GM23338 (cell line): ENCODE measurements at places on chromosomes 5 and 9.

- no peak for DNase-seq
- H3K4me1 ChIP-seq = peaks cover 3% of the 10 kb centered on the region; the same call in 1 of the 2 replicates
- no peak overlapping the region for H3K4me3 ChIP-seq
- no peaks in the 10 kb centered on the region for H3K27me3 ChIP-seq
Measured at GRCh38 chr5:88924330-88924657, 41.3 kb upstream of the MEF2C start.

DNA sequence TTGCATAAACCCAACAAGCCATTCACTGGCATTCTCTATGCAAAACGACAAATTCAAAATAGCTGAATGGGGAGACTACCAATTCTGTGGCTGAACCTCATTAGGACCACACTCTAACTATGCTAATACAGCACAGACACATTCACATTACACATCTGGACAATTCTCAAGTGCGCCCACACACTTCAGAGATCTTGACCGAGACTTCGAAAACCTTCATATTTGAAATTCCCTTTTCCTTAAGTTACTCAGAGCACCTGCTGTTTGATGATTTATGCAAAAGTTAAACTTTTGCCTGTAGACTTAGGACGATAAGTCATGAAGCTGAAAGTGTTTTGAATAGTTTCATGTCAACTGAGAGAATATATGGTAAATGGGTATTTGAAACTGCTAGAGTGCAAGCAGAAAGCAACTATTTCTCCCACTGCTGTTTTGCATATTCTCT lies 111.9 kb downstream of the FBN2 start:
- H3K4me3 ChIP-seq = no peak overlapping the region
- DNase-seq = no peak
- no peaks in the 10 kb centered on the region for H3K36me3 ChIP-seq
- H3K27me3 ChIP-seq = no peaks in the 10 kb centered on the region

DNA sequence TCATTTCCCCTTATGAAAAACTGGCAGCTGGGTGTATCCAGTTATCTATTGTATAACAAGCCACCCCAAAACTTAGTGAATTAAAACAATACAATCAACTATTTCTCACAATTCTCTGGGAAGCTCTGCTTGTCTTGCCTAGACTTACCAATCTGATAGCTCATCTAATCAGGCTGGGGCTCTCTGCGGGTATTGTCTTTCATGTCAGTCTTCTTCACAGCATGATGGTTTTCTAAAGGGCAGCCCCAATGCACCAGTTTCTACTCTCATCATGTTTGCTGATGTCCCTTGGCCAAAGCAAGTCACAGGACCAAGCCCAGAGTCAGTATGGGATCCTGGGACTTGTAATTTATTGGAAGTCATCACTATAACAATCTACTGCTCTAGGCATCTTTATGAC lies 433.5 kb downstream of the KIAA0825 start:
- H3K4me1 ChIP-seq = peaks cover 18% of the 10 kb centered on the region; the same call in 1 of the 2 replicates
- H3K36me3 ChIP-seq = no peaks in the 10 kb centered on the region
- DNase-seq = peak; percentile 23
- no peak overlapping the region for H3K27ac ChIP-seq

DNA sequence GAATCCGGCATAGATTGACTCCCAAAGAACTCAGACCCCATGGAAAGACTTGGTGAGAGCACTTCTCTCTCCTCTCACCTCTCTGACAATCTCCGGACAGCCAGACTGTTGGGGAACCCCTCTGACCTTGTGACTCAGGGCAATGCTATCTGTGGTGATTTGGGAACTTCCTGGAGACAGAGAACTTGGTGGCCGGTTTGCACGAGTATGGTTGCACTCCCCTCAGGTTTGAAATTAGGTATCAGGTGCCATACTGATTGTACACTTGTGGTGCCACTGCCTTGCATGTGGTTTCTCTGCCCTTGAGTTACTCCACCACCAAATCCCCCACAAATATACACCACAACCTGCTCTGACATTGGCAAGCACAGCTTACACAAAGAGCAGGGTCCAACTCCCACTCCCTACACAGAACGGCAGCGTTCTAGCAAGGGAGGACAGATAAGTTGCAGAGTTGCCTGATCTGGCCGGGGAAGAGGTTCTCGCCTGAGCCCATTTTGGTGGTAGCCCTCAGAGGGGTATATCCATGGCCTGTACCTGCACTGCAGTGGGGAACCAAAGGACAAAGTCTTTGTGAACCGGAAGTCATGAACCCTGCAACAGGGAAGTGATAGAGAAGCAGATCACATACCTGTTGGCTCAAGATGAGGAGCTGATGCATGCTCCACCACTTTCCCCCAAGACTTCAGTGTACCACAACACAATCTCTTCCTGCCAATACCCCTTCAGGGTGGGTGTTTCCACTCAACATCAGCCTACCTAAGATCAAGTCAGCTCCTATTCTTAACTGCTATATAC lies 255.1 kb downstream of the MCTP1 start:
- DNase-seq = no peak
- no peak overlapping the region for H3K4me3 ChIP-seq
- H3K36me3 ChIP-seq = no peaks in the 10 kb centered on the region

- no peak overlapping the region for H3K4me3 ChIP-seq
- H3K4me1 ChIP-seq = peaks cover 4% of the 10 kb centered on the region
- peak overlapping the region; percentile 79 for H3K27ac ChIP-seq
- H3K36me3 ChIP-seq = peaks cover 13% of the 10 kb centered on the region; the same call in 1 of the 2 replicates
- peak; percentile 80 for DNase-seq
- H3K27me3 ChIP-seq = no peaks in the 10 kb centered on the region
Measured at GRCh38 chr5:112995764-112996618, 19.4 kb downstream of the DCP2 start.

GRCh38 chr9:126860077-126860756 lies at the start of gene ZBTB34:
Gene ZBTB34 (plus strand): TSS chr9:126860639. CDS start chr9:126879400, 18,761 bp downstream.
- H3K36me3 ChIP-seq = peaks cover 4% of the 10 kb centered on the region; the same call in 1 of the 2 replicates
- peak within 1 kb of the TSS; percentile 79 for H3K4me3 ChIP-seq
- H3K27me3 ChIP-seq = no peaks in the 10 kb centered on the region
- peak within 1 kb of the TSS; percentile 35; the same call in 1 of the 2 replicates for H3K27ac ChIP-seq
- peaks cover 23% of the 10 kb centered on the region for H3K4me1 ChIP-seq

DNA sequence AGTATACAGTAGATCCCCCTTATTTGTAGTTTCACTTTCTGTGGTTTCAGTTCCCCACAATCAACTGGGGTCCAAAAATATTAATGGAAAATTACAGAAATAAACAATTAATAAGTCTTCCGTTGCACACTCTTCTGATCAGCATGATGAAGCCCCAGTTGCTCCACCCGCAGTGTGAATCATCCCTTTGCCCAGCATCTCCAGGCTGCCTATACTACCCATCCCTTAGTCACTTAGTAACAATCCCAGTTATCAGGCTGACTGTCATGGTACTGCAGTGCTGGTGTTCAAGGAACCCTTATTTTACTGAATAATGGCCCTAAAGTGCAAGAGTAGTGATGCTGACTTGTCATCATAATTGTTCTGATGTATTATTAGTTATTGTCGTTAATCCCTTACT lies 28.9 kb downstream of the SHC3 start:
- H3K27ac ChIP-seq = no peak overlapping the region
- no peaks in the 10 kb centered on the region for H3K36me3 ChIP-seq
- no peak for DNase-seq

- H3K36me3 ChIP-seq = no peaks in the 10 kb centered on the region
- H3K27ac ChIP-seq = no peak overlapping the region
- no peaks in the 10 kb centered on the region for H3K27me3 ChIP-seq
- no peak for DNase-seq
Measured at GRCh38 chr9:126985870-126986498, 71.4 kb downstream of the RALGPS1 start.

DNA sequence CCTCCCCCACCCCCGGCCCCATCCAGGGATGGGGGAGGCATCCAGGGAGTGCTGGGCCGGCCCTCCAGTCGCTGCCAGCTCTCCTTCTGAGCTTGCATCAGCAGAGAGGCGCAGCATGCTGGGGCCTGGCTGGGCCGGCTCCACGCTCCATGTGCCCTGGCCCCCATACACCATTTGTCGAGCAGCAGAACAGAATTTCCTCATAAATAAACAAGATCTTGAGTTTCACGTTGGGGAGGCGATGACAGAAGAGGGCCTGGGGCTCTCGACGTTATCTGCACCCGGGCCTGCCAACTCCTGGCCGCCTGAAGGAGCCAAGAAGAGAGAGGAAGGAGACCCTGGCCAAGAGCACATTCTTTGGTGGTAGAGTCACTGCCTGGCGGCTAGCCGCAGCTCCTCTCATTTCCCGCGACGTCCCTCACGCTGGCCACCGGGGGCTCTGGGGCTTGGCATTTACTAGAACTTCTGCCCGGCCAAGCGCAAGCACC lies 177.0 kb downstream of the FGF18 start:
- no peaks in the 10 kb centered on the region for H3K27me3 ChIP-seq
- H3K27ac ChIP-seq = no peak overlapping the region
- H3K4me3 ChIP-seq = no peak overlapping the region
- no peaks in the 10 kb centered on the region for H3K36me3 ChIP-seq
- peak; percentile 79 for DNase-seq

DNA sequence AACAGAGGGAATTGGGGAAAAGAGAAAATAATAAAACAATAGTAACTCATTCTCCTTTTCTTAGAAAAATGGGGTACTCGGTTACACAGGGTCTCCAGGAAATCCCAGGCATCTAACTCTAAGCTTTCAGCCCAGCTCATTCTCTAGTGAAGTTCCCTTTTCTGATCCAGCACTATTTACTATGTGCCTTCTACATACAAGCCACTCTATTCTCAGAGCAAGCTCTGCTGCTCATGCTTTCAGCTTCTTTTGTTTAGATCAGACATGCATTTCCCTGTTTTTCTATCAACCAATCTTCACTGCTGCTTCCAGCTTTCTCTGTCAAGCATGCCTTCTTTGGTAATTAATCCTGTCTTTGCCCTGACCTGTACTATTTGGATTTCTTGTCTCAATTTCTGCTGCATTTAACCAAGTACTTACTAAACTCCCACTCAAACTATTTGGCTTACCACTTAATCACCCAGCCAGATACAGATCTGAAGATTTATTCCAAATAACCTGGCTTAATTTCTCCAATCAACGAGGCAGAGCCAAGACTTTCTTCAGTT lies 25.3 kb downstream of the OSMR start:
- H3K4me1 ChIP-seq = peaks cover 12% of the 10 kb centered on the region
- no peak overlapping the region for H3K27ac ChIP-seq

DNA sequence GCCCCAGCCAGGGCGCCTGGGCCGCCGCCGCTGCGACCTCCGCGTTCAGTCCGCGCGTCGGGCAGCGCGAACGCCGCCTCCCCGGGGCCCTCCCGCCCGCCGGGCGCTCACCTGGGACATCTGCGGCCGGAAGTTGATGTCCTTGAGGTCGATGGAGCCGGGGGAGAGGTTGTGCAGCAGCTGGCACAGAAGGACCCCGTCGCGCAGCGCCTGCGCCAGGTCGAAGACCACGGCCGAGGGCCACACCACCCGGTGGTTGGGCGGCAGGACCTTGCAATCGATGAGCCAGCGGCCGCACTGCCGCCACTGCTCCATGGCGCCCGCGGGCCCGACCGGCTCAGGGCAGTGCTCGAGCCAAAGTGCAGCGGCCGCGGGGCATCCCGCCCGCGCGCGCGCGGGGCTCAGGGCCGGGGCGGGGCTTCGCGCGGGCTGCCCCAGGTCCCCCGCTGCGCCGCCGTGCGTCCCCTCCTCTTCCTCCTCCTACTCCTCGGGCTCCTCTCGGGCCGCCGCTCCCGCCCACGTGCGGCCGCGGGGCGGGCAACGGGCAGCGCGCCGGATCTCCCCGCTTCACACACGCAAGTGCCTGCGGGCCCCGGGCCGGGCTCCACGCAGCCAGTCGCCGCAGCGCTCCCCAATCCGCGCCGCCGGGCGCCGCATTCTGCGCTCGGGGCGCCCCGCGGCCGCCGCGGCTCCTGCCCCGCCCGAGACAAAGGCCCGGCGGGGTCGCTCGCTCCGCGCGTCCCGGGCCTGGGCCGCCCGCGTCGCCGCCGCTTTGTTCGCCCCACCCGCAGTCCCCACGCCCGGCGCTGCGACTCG lies at the start of gene VAV2:
Gene VAV2 (minus strand): TSS at position 361 of the 816 bp plus-strand sequence. CDS start 46 bp downstream, at position 315.
- H3K4me1 ChIP-seq = peaks cover 17% of the 10 kb centered on the region; the same call in 1 of the 2 replicates
- H3K27me3 ChIP-seq = no peaks in the 10 kb centered on the region
- peak; percentile 64 for DNase-seq
- H3K4me3 ChIP-seq = peak within 1 kb of the TSS; percentile 91
- no peaks in the 10 kb centered on the region for H3K36me3 ChIP-seq

DNA sequence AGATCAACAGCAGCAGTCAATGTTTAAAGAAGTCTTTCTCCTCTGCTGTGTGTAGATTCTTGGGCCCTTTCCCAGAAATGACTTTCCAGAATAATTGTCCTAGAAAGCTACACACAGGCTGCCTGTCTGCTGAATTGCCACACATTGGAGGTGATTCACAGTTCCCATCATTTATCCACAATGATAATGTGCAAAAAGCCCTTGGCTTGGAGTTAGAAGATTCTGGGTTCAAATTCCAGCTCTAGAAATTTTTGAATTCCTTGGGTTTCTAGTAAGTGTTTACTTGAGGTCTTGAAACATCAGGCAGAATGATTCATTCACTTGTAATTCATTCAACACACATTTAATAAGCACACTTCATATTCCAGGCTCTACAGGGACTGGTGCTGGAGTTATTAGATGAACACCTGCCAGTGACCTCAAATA lies 28.6 kb upstream of the EPB41L4B start:
- H3K36me3 ChIP-seq = no peaks in the 10 kb centered on the region
- H3K27me3 ChIP-seq = no peaks in the 10 kb centered on the region
- H3K4me3 ChIP-seq = no peak overlapping the region
- DNase-seq = no peak
- H3K27ac ChIP-seq = no peak overlapping the region

DNA sequence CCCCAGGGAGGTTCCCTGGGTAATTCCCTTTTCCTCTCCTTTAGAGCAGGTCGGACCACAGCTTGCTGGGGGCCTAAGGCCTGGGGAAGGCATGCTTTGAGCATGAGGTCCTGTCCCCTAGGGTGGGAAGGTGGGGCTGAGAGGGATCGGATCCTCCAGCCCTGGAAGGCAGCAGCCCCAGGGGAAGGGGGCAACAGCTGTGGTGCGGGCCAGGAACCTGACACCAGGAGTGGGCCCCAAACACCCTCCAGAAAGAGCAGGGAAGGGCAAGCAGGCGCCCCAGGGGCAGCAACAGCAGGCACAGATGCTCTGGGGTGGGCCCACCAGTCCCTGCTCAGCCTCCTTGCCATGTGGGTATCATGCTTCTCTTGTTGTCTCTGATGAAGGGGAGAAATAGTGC lies 3.2 kb upstream of the CORO2A start:
- no peaks in the 10 kb centered on the region for H3K27me3 ChIP-seq
- no peaks in the 10 kb centered on the region for H3K36me3 ChIP-seq
- no peak for DNase-seq
- peaks cover 29% of the 10 kb centered on the region for H3K4me1 ChIP-seq
- no peak overlapping the region for H3K27ac ChIP-seq

GRCh38 chr9:4118666-4119065 lies 181.2 kb downstream of the GLIS3 start:
- no peaks in the 10 kb centered on the region for H3K36me3 ChIP-seq
- no peak overlapping the region for H3K27ac ChIP-seq
- no peaks in the 10 kb centered on the region for H3K4me1 ChIP-seq
- H3K27me3 ChIP-seq = no peaks in the 10 kb centered on the region
- DNase-seq = no peak

GRCh38 chr9:16928179-16928945 lies 57.9 kb upstream of the BNC2 start:
- no peak overlapping the region for H3K4me3 ChIP-seq
- peak; percentile 8 for DNase-seq
- no peaks in the 10 kb centered on the region for H3K27me3 ChIP-seq
- no peaks in the 10 kb centered on the region for H3K4me1 ChIP-seq
- no peaks in the 10 kb centered on the region; the same call in none of the 2 replicates for H3K36me3 ChIP-seq
- H3K27ac ChIP-seq = no peak overlapping the region
